ENCODE measurements at places on chromosomes 7 and 10.

GRCh38 chr7:130648580-130648979 is 20.0 kb downstream of the COPG2 start:
- DNase-seq = no peak

GRCh38 chr7:105532709-105533460 is 884 bp downstream of the RINT1 start:
- no peak for DNase-seq

DNA sequence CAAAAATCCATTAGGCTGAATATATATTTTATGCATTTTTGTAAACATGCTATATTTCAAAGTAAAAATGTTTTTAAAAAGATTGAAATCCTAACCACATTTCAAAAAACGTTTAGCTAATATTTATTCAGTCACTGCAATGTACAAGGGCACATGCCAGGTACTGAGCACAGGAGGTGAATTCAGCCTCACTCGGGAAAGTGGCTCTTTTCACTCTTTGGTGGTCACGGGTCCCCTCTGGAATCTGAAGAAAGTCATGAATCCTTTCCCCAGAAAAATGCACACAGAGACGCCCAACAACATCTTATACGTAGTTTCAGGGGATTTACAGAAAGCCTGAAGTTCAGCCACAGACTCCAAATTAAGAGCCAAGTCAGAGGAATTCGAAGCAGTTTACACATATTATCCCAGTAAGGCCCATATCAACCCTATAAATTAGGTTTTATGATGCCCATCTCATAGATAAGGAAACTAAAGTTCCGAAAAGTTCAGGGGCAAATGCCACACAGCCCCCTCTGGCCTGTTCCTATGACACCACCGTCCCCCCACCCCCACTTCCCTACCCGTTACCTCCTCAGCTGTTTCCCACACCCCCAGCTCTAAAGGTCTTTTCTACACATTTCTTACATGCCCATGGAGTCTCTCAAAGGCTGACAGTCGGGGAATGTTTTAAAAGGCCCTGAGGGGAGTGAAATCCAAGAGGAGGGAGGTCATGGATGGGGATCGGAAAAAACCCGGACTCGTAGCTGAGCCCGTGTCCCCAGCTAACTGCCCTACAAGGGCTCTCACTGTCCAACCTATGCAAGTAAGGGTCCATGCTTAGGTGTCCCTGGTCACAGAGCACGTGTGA is 9.6 kb upstream of the SVOPL start:
- no peak for DNase-seq

DNA sequence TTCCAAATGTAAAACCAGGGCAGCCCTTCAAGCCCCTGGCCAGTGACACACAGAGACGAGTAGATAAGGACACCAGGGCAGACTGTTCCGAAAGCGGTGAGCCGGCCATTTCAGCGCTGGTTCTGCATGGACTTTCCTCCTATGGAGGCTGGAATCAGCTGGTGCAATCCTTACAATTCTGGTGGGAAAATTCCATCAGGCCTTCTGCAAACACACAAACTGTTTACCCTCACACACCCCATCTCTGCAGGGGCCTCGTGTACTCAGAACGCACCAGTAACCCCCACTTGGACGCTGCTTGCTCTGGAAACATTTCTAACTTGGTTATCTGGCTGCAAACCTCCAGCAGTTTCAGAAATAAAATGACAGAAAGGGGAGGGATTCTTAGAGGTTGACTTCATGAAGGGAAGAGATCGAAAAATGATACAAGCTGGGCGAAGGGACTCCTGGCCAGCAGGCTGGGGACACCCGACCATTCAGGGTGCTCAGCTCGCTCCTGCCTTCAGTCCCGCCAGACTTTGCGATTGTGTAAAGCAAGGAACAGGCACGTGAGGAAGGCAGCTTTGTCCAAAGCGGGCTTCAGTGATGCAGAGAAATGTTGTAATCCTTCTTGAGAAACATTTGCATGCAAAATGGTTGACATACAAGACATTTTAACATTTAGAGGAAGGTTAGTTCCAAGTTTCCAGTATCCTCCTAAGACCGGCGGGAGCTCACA is 19.7 kb upstream of the SHH start:
- DNase-seq = no peak

- DNase-seq = peak; percentile 26
These were observed 120.2 kb upstream of the CTTNBP2 start for GRCh38 chr7:117993377-117994003.

- DNase-seq = no peak
These were observed 136.1 kb downstream of the PLXNA4 start for GRCh38 chr7:132440151-132440550.

GRCh38 chr10:1522237-1522636 is 215.1 kb downstream of the ADARB2 start:
- DNase-seq = no peak

DNA sequence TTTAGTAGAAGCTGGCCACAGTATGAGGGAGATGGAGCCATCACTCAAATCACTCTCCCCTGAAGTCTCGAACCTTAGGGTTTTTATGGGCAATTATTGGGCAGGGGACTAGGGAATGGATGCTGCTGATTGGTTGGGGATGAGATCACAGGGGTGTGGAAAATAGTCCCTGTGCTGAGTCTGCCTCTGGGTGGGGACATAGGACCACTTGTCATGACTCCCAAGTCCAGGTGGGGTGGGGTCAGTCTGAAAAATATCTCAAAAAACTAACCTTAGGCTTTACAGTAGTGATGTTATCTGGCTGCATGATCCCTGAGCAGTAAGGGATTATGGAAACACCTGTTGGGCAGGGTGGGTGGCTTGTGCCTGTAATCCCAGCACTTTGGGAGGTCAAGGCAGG is 98.6 kb downstream of the XRCC2 start:
- no peak for DNase-seq

- no peak for DNase-seq
These were observed 218.3 kb downstream of the FAM107B start for GRCh38 chr10:14556285-14556956.

GRCh38 chr7:40223451-40224127 is 88.8 kb downstream of the SUGCT start:
- no peak for DNase-seq

DNA sequence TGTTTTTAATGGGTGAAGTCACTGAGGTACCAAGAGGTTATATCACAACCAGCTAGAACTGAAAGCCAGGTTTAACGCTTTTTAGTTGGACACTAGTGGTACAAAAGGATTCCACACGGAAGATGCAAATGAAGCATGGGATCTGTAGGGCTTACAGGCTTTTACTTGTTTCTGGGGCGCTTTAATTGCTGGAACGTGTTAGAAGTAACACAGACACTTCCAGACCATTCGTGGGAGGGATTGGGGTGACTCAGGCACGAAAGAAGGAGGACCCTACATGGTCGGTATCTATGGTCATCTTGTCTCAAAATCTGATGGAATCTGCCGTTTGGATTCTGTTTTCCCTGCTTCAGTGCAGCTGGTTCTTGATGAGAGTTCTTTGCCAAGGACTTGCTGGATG is 1.0 kb downstream of the YKT6 start:
- DNase-seq = no peak

DNA sequence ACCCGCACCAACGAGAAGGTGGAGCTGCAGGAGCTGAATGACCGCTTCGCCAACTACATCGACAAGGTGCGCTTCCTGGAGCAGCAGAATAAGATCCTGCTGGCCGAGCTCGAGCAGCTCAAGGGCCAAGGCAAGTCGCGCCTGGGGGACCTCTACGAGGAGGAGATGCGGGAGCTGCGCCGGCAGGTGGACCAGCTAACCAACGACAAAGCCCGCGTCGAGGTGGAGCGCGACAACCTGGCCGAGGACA is 1.6 kb downstream of the VIM start:
- DNase-seq = no peak

GRCh38 chr10:121240556-121240955 is 357.7 kb downstream of the FGFR2 start:
- no peak for DNase-seq

GRCh38 chr7:36670585-36671431 is 53.5 kb downstream of the AOAH start:
- DNase-seq = peak; percentile 65

- no peak for DNase-seq
These were observed 14.5 kb upstream of the CROT start for GRCh38 chr7:87330942-87331341.

DNA sequence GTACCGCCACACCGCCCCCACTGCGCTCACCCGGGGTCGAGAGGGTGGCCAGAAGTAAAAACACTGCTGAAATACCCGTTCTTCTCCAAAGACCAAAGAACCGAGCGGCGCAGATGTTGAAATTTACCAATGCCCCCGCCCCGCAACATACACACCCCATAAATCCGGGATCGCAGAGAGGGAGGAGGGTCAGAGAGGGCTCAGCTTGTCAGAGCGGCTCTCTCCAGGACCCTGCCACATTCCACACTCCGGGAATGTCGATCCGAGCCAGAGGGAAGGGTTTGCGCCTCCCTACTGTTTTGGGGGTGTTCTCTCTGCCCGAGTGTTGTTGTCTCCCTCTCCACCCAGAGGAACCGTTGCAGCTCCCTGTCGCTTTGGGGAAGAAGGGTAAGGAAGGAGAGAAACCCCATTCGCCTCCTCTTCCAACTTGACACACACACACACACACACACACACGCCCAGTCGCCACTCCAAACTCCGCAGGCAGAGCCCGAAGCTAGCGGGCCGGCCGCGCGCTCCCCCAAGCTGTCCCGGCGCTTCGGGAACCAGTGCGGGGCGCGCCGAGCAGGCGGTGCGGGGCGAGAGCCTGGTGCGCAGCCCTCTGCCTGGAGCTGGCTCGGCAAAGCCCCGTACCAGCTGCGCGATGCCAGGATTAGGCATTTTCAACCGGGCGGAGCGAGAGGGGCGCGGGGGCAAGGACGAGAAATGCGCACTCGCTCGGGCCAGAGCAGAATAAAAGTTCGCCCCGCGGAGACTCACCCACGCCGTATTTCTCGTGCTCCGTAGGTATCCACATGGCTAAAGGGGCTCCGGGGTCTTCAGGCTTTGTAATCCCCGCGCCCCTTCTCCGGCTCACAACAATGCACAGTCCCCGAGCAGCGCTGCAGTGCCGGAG is 609 bp downstream of the DOCK4 start:
- peak; percentile 65 for DNase-seq

GRCh38 chr10:92757066-92757710 is 67.4 kb downstream of the HHEX start:
- no peak for DNase-seq

- no peak for DNase-seq
These were observed 11.2 kb downstream of the WDR86 start for GRCh38 chr7:151398446-151399304.

DNA sequence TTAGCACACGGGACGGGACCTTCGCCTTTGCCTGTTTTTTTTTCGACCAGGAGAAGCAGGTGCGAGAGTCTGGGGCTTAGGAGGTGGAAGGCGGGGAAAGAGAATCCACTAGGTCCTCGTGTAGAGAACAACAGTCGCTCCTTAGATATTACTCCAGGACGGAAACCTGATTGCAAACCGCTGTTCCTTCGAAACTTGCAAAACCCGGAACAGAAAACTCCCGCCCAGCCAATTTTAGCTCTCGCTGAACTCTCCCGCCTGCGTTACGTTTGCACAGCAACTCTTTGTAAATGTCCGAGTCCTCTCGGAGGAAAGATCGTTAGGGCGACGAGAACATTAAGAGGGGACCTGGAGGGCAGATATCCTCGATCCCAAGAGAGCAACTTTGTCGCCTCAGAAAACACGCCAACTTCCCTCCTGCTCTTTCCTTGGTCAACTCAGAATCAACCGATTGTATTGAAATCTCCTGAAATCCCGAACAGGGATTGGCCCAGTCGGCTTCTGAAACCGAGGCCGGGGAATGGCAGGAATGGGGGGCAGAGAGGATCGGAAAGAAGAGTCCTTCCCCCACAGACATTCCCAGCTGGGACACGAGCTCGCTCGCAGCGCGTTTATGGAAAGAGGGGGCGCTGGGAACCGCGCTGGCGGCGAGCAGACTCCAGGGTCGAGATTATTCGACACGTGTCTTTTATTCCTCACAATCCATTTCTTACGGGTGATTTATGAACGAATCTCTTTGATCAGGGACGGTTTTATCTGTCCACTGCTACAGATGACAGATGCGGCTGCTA is 9.9 kb downstream of the TWIST1 start:
- peak; percentile 56 for DNase-seq

DNA sequence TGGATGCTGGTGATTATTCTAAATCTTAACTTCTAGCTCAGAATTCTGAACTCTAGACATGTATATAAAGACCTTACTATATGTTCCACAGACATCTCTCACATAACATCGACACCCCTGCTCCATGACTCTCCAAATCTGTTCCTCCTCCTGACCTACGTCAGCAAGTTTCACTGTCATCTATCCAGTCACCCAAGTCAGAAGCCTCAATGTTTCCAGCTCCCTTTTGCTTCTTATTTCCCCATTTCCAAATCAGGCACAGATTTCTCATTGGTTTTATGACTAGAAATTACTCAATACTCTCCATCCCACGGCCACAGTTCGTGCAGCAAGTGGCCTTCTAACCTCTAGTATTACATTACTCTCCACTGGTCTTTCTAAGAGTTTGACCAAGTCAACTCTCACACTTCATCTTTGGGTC is 28.5 kb downstream of the EPC1 start:
- DNase-seq = no peak

DNA sequence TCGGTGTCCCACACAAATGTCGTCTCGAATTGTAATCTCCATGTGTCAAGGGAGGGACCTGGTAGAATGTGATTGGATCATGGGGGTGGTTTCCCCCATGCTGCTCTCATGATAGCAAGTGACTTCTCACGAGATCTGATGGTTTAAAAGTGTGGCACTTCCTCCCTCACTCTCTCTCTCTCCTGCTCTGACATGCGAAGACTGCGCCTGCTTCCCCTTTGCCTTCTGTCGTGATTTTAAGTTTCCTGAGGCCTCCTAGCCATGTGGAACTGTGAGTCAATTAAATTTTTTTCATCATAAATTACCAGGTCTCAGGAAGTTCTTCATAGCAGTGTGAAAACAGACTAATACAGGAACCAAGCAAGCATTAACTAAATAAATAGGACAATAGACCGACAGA is 229.1 kb downstream of the GFRA1 start:
- no peak for DNase-seq

DNA sequence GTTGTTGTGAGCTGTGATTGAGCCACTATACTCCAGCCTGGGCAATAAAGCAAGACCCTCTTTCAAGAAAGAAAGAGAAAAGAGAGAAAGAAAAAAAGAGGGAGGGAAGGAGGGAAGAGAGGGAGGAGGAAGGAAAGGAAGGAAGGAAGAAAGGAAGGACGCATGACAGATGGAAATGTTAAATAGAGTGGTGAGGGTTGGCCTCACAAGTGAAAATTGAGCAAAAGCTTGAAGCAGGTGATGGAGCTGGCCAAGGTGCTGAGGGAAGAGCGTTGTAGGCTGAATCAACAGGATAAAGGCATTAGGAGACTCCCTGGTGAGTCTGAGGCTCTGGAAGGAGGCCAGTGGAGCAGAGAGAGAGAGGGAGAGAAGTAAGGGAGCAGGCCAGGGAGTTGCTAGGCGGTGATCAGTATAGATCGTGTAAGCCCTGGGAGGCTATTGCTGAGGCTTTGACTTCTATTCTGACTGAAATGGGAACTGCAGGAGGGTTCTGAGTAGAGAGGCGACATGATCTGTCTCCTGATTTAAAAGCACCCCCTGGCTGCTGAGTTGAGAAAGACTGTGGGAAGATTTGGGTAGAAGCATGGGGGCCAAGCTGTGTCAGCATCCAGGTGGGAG is 26.5 kb upstream of the TMEM248 start:
- DNase-seq = no peak
